ENCODE measurements at places on chromosomes 12 and 14.

DNA sequence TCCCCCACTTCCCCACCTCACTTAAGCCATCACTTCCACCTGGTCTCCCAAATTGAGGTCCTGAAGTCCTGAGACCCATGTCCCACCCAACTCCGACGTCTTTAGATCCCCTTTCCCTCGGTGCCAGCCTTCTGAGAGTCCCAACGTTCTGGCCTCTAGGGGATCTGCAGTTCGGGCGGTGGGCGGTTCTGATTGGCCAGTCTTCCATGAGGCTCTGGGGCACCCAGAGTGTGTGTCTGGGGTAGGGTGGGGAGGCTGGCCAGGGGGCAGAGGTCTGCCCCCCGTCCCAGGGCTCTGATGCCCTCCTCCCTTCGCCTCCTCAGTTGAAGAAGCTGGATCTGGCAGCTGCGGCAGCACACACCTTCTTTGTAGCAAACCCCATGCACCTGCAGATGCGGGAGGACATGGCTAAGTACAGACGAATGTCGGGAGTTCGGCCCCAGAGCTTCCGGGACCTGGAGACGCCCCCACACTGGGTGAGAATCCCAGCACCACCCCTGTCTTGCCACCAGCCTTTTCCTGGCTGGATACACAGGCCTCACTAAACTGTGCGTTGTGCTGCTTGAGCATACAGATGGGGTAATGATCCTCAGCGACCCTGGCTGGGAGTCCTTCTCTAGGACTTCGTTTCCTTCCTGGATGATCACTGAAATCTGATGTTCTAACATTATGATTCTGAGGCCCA is 1.5 kb downstream of the P3H3 start:
- no peak for DNase-seq

GRCh38 chr12:25438638-25439037 is 114.4 kb downstream of the LMNTD1 start:
- DNase-seq, result no peak

GRCh38 chr14:81348061-81348460 is 52.1 kb downstream of the STON2 start:
- DNase-seq, result no peak

- DNase-seq, result no peak
These were observed 306.7 kb downstream of the ZFP36L1 start for GRCh38 chr14:68486033-68486732.

GRCh38 chr12:89259821-89260220 is 92.5 kb downstream of the DUSP6 start:
- DNase-seq, result no peak

DNA sequence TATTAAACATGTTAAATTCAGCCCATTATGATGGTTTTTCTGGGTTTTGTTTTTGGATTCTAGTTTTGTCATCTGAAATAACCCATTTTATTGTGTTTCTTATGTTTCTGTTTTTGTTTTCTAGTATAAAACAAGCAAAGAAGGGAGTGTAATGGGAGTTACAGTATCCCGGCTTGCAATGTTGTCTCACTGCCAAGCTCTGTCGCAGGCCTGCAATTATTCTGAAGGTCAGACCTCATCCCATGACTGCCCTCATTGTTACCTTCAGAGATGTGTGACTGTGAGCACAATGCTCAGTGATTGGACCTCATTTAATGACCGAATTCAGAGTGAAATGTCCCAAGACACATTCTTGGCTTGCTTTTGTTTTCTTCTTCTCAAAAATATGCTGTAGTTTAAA is 73.0 kb upstream of the ATF1 start:
- no peak for DNase-seq

GRCh38 chr14:71666571-71667145 is 265.6 kb upstream of the RGS6 start:
- DNase-seq, result no peak
